ENCODE measurements at places on chromosomes 2 and 18. TPM values are rescaled to one million over a fixed set of nuclear protein-coding genes. Genes with fewer than 3 reads are reported as not detected.

GRCh38 chr2:159111346-159111927 lies 143.0 kb downstream of the TANC1 start:
- no peak for DNase-seq

ERICH2 gene
- total RNA-seq, result not detected

DNA sequence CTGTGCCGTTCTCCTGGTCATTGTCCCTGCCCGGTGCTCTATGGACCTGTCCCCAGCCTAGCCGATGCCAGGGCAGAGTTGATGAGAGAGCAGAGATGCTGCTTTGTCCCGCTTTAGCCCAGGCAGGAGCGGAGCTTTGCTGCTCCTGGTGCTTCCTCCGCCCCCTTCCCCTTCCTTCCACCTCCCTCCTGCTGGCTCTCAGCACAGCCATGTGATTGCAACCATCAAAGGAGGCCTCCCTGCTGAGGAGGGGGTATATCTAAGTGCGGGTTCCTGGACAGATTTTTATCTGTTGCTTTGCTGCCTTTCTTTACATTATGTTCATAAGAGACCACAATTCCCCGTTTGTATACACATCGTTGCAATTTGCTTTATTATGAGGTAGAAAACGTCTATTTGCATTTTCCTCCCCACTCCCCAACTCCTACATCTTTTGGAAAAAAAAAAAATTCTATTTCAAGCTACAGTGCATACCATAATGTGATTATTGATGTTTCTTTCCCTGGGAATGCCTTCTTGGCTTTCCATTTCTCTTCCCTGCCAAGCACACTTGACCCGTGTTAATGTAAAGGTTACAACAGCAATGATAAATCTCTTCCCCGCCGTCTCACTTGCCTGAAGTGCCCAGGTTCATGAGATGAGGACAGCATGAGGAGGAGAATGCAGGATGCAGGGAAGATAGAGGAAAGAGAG lies 25.4 kb downstream of the ALPK2 start:
- no peak for DNase-seq

DNA sequence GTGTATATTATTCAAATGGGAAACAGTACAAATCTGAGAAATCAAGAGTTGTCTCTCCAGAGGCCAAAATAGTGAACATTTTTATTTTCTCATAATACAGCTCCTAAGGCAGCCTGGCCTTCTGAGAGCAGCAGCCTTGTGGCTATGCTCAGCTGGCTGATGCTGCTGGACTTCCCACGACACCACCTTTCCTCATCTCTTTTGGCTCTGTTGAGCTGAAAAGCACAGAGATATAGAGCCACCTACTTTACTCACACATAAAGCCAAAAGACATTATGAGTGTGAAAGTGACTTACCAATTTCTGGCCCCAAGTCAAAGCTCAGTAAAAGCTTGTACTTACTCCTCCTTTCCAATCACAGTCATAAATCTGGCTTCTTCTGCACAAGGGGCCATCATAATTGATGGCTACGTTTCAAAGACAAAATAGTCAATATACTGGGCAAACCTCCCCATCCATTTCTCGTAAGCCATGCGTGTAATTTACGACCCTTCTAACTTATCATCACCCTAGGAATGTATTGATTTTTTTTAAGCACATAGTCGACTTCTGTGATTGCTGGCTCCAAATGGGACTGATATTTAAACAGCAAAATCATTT lies 18.6 kb upstream of the REG3A start:
- DNase-seq, result no peak

- DNase-seq, result no peak
Measured at GRCh38 chr2:156864325-156864724, 393.2 kb upstream of the GALNT5 start.

HEATR5B gene
- total RNA-seq, result 24.0 TPM

DNA sequence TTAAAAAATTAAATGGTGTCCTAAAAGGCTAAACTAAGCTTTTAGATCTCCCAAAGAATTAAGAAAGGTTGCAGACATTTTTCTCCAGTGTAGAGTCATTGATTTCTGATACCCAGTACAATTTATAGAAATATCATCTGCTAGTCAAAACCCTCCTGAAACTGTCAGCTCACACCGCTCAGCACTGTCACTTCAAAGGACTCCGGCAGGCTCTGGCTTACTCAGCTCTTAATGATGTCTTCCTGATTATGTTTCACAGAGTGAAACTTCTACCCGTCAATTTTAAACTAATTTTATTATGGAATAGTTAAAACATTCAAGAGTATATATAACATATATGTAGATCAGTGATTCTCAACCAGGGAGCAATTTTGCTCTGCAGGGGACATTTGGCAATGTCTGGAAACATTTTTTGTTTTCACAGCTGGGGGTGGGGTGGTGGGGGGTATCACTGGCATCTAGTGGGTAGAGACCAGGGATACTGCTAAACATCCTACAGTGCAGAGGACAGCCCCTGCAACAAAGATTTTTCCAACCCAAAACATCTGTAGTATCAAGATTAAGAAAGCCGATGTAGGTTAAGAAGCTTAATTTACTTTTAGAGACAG lies 31.6 kb downstream of the CDK15 start:
- DNase-seq, result no peak

GRCh38 chr2:217705461-217705860 lies 297.3 kb downstream of the TNS1 start:
- DNase-seq, result no peak

- no peak for DNase-seq
Measured at GRCh38 chr2:41925712-41926111, 122.1 kb upstream of the PKDCC start.

DNA sequence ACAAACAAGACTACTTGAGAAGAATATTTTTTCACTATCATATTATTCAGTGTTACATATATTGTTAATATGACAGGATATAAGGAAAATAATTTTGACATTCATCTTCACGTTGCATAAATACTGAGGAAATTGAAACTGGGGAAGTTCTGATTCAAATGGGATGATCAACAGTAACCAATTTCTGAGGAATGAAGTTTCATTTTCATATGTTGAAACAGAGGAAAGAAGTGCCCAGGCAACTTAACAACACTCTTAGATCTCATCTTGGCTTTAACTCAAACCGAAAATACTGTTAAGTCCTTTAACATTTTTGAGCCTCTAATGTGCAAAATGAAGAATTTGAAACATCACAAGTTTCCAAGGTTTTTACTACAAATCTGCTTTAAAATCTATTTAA lies 612.2 kb upstream of the VRK2 start:
- no peak for DNase-seq

LRRTM4 gene
- total RNA-seq, result not detected
